ENCODE measurements at places on chromosomes 7 and 10.

GRCh38 chr10:64040781-64041180 lies 519.6 kb downstream of the REEP3 start:
- DNase-seq = no peak

GRCh38 chr10:63319231-63319630 lies 146.5 kb downstream of the JMJD1C start:
- no peak for DNase-seq

GRCh38 chr7:100723732-100724275 lies 3.5 kb downstream of the EPO start:
- no peak for DNase-seq

DNA sequence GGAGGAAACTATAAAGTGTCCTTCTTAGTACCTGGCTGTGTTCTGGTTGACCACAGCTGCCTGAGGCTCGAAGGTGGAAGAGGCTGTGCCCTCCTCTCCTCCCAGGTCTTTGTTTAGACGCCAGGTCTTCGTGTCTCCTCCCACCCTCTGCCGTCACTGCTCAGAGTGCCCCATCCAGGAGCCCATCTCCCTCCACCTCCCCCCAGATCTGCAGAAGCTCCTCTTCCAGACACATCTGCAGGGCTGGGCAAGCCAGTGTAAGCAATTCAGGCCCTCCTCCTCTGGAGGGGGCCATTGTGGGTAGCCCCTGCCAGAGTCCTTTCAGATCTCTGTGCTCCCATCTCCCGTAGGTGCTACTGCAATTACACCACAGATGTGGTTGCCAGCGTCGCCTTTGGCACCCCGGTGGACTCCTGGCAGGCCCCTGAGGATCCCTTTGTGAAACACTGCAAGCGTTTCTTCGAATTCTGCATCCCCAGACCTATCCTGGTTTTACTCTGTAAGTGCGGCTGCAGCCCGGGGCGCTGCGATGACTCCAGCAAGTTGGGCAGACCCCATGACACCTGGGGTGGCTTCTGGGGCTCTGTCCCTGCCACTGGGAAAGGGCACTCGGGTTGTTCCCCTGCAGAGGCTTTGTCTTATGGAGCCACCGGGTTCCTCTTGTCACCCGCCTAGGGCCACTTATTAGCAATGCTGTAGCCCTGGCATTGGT lies 107.5 kb downstream of the PARP12 start:
- no peak for DNase-seq

- DNase-seq = no peak
Measured at GRCh38 chr7:2803342-2803692, 40.8 kb downstream of the GNA12 start.

- DNase-seq = no peak
Measured at GRCh38 chr7:44454348-44454747, 36.1 kb downstream of the NUDCD3 start.

DNA sequence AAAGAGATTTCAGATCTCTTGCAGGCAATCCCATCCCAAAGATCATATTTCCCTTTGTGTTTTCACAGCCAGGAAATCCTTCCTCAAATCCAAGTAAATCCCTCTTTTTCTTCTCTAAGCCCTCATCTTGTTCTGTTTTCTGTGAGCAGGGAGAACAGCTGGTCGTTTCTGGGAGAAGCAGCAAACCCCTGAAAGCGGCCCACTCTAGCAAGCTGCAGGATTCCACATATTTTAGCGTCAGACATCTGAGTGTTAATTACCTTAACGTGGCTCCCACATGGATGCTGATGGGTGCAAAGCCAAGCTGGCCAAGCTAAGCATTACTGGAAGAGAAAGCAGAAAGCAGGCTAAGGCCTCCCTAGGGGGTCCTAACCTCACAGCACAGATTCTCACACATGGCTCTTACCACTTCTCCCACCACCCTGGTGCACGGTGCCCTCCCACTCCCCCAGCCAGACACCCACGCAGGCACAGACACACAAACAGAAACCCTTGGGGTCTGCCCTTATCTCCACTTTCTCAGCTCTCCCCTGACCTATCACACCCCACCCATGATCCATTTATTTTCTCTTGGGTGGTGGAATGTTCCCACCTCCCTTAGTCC lies 551.0 kb upstream of the AUTS2 start:
- no peak for DNase-seq

DNA sequence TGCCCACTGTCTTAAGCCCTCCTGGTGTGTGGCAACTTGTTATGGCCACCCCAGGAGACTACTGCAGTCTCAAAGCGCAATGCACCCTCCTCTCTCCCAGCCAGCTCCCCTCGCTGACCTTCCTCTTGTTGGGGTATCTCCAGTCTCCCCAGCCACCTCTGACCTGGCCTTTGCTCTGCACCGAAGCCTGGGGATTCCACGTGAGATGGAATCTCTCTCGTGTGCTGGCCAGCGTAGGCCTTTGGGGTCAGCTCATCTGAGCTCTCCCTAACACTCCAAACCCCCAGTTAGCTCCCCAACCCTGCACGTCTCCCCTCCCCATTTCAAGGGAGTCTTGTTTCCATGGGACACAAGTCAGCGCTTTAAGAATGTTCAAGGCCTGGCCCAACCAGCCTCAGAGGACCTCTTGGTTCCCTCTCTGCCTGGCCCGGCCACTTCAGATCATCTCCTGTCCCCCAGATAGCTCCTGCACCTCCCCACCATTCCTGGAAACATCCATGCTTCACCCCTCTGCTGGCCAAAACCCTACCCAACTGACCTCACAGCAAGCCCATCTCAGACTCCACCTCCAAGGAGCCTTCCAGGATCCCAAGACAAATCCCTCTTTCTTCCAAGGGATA lies 11.2 kb downstream of the ITPRIP start:
- no peak for DNase-seq

GRCh38 chr10:13922586-13922985 lies 335.8 kb downstream of the PRPF18 start:
- DNase-seq = no peak

GRCh38 chr10:19570120-19570519 lies 246.1 kb upstream of the PLXDC2 start:
- DNase-seq = no peak

DNA sequence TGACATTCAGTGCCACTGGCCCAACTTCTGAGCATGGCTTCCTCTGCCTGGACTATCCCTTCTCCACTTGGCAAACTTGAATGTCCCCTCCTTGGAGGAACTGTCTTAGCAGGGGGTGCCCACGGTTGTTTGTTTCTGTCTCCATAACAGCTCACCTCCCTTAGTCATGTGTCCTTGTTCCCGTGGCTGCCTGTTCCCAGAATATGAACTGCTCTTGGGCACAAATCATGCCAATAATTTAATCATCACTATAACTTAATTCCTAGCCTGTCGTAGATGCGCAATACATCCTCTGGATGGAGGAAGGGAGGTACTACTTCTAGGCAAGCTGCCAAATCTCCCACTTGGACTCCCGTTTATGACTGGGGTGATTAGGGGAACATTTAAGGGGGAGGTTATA lies 173.1 kb downstream of the MYOF start:
- DNase-seq = no peak

DNA sequence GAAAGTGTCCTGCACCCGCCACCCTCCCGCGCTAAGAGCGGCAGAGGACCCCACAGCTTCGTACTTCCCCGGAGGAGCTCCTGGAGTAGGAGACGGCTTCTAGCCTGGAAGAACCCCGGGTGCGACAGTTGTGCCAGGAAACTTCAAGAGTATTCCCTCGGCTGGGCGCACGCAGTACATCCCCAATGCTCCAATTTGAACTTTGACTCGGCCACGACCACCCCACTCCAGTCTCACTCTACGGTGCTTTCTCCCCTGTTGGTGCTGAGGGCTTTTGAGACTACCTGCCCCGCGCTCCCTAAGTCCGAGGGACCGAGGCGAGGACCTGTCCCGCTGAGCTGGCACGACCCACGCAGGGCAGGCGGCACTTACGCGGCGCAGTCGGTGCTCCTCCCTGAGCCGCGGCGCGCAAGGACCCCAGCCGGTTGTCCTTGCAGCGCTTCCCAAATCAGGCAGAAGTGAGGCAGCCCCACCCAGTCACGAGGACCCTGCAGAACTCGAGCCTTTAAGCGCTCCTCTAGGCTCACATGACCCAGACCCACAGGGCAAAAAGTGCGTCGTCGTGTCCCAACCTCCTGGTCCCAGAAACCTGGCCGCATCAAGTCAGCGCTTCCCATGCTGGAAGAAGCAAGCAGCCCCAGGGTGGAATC lies at the start of gene CPVL:
Gene CPVL, minus strand, starts transcription at position 481 of the 650 bp plus-strand sequence. CDS start 25,476 bp downstream, outside the sequence.
- peak; percentile 92 for DNase-seq

DNA sequence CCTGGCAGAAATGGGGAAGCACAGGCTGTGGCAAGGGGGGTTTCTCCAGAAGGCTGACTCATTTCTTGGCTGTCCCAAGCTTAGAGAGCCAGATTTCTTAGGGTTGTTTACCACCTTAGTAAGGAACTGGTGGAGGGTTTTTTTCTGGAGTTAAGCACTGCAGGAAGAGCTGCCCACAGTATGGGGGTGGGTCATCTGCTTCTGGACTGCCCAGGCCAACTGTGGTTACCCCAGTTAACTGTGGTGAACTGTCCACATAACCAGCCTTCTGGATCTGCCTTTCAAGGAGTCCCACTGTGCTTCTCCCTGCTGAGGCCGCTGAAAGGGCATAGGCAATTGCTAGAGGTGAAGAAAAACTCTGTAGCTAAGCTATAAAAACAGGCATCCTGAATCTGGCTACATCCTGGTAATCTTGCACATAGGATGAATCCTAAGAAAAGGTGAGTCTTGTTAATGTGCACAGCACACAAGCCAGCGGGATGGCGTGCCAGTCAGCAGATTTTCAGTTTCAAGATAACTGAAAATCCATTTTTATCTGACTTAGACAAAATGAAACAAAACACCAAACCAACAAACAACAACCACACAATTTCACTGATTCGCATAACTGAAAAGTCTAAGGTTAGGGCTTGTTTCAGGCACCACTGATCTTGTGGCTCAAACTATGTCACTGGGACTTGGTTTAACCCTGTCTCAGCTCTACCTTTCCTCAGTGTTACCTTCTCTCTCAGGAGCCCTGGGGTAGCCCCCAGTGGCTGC lies 21.6 kb upstream of the TSPAN33 start:
- no peak for DNase-seq

GRCh38 chr10:132970641-132971438 lies 28.5 kb upstream of the CFAP46 start:
- DNase-seq = no peak

DNA sequence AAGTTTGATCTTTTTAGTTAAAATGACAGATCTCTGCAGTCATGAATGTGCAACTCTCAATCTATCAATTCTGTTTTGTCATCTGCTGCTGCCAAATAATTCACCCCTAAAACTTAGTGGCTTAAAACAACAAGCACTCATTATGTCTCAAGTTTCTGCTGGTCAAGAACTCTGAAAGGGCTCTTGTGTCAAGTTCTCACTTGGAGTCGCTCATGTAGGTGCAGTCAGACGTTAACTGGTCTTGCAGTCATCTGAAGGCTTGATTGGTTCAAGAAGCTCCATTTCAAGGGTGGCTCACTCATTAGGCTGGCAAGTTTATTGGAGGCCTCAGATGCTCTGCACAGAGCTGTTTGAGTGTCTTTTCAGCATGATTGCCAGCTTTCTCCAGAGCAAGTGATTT lies 28.5 kb upstream of the LRRC72 start:
- no peak for DNase-seq

DNA sequence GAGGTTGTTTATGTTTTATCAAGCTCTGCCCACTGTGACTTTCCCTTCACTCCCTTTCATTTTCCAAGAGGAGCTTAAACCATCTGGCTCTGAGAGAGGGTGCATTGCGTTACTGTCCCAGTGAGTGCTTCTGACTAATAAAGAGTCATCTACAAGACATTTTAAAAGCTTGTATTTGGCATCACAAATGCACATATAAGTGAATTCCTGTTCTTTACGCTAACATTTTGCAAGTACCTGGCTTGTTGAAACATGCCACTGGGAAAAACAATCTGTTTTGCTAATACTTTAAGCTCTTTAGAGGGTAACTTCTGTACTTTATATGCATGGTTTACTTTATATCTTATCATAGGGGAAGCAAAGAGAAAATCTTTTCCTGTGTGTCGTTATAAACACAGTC lies 534.6 kb upstream of the POM121L12 start:
- DNase-seq = no peak

- no peak for DNase-seq
Measured at GRCh38 chr10:30503700-30504266, 69.8 kb downstream of the MAP3K8 start.

DNA sequence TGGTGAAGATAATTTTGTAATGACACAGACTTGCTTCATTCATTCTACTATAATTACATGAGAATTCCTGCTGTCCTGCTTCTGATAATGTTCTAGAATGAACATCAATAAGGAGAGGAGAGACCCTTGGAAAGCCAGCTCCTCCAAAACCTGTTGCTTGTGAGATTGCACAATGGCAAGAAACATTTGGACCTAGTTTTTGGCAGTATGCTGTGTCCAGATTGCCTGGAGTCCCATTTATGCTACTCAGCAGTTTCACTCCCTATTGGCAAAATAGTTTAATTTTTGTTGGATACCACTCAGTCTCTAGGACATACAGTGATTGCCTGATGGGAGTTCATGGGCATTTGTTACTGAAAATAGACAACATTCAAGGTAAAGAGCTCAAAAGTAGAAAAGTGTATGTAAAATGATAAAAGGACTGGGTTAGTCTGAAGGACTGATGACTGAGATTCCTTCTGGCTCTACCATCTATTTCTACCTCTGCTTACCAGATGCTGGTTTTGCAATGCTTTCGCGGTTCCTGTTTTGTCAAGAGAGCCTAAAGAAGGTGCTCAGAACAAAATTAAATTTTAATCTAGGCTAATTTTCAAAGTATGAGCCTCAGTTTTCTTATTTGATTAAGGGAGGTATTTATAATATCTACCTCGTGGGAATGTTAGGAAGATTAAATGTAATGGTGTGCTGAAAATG lies 8.0 kb upstream of the ACTR3B start:
- DNase-seq = no peak

DNA sequence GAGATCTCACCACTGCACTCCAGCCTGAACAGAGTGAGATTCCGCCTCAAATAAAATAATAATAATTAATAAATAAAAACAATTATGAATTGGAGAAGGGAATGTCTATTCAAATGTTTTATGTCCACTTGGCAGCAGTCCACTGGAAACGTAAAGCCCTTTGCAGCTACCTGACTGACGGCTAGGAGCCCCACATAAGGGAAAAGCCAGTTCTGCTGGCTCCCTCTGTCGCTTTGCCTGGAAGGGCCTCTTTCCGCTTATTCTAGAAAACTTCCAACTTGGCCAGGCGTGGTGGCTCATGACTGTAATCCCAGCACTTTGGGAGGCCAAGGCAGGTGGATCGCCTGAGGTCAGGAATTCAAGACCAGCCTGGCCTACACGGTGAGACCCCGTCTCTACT lies 6.1 kb upstream of the TNS3 start:
- DNase-seq = no peak

DNA sequence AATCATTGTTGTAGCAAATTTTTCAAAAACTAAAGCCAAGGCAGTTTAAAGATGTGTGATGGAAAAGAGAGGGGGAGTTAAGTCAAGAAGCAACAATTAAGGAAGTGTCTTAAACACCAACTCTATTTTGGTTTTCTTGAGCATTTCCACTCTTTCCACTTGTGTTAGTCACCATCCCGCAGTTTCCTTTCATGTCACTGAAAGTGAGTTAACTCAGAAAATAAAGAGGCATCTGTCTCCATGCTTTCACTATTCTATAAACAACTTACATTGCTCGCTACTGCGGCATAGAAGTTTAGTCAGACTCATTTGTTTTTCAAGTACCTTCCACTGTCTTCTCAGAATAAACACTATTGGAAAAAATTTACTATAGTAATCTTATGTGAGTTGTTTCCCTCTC lies 284.9 kb upstream of the SEMA3D start:
- no peak for DNase-seq

- no peak for DNase-seq
Measured at GRCh38 chr10:98396096-98397063, 18.6 kb downstream of the PYROXD2 start.

Data from DMS 273 treated with DMSO at 0.1 percent for 48 hours (cell line).